ENCODE measurements at places on chromosomes 4 and X.

DNA sequence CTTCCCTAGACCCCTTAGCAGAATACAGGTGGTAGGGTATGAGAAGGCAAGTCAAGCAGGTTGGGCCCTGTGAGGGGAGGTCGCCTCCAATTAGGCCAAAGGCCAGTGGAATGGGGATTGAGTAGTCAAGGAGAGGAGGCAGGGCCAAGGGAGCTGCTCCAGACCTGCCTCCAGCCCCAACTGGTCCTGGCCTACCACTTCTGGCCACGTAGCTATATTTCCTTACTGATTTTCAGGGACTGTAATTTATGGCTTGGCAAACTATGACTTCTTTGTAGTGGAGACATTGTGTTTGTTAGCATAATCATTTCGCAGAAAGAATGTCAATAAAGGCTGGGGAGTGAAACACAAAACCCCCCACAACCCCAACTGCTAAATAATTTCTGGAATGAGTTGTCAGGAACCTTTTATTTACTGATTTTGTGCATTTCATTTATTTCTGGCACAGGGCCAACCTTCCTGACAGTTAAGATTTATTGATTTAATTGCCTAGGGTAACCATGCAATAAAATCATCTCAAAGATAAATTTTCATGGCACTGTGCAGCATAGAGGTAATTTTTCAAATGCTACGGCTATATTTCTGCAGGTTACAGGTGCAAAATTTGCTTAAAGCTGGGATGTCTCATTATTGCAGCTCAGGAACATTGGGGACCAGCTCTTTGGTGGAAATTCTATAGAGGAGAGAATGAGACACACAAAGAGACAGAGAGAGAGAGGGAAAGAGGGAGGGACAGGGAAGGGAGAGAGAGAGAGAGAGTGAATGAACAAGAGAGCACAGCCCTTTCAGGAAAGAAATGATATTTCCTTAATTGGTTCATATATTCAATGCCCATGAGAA is 494.9 kb downstream of the IDS start:
- no peak for DNase-seq

- DNase-seq, result no peak
These were observed 20.8 kb downstream of the ABHD18 start for GRCh38 chr4:127985989-127986388.

DNA sequence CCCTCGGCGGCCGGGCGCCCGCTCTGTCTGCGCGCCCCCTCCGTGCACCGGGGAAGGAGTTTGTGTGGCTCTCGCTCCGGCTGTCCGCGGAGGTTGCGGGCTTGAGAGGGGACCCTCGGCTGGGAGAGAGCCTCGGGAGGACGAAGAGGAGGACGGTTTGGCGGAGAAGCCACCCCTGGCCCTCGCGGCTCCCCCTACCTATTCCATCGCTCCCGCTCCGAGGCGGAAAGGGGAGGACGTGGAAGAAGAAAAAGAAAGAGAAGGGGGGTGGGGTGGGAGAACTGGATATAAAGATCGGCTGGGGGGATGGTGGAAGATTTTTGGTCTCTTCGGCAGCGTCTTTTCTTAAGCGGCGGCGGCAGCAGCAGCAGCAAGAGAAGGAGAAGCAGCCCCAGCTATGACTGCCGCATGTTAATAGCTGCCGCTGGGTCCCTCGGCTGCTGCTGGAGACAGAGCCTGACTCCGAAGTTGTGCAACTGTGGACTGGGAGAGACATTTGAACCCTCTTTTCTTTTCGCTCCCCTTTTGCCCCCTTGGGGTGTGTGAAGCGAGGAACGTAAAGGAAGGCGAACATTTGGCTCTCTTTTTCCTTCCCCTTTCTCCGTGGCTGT is 895 bp downstream of the ADGRL3 start:
- no peak for DNase-seq

DNA sequence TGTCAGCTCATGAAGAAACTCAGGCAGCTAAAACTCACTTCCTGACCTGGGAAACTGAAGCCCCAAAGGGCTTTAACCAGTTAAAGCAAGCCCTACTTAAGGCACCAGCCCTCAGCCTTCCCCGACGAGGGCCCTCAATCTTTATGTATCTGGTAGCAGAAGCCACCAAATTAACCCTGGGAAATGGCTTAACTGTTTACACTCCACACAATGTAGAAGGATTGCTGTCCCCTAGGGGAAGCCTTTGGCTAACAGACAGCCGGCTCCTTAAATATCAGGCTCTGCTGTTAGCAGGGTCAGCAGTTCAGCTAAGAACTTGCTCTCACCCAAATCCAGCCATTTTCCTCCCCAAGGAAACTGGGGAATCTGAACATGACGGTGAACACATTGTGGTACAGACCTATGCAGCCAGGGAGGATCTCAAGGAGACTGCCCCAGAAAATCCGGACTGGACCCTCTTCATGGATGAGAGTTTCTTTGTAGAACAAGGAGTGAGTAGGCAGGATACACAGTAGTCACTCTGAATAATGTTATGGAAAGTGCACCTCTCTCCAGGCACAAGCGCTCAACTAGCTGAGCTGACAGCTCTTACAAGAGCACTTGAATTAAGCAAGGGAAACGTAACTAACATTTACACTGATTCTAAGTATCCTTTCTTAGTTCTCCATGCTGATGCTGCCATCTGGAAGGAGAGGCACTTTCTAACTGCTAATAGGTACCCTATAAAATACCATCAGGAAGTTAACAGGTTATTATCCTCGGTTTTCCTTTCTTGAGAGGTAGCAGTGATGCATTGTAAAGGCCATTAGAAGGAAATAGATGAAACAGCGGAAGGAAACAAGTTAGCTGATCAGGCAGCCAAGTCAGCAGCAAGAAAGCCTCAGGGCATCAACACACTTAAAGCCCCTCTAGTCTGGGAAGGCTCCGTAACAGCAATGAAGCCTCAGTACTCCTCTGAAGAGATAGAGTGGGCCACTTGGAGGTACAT is 9.6 kb upstream of the NAF1 start:
- no peak for DNase-seq

GRCh38 chrX:2697306-2697705 is 6.2 kb downstream of the CD99 start:
- DNase-seq, result no peak

GRCh38 chr4:98261405-98262291 is 464 bp downstream of the RAP1GDS1 start:
- DNase-seq, result no peak

GRCh38 chr4:20217951-20218350 is 33.8 kb upstream of the SLIT2 start:
- no peak for DNase-seq

- peak; percentile 49 for DNase-seq
These were observed 439.1 kb downstream of the INPP4B start for GRCh38 chr4:142406917-142407501.

- DNase-seq, result no peak
These were observed 494.5 kb downstream of the CFAP47 start for GRCh38 chrX:36414056-36414455.

- DNase-seq, result peak; percentile 23
These were observed 152.3 kb upstream of the BMP3 start for GRCh38 chr4:80878218-80878617.
